Colonic mucosa (tissue), 4 donors: ENCODE measurements at places on chromosomes 6 and 20.

- no peak for DNase-seq
Measured at GRCh38 chr6:19444041-19444440, 393.1 kb upstream of the ID4 start.

GRCh38 chr6:159170999-159171712 is 2.0 kb downstream of the FNDC1 start:
- no peak for DNase-seq

DNA sequence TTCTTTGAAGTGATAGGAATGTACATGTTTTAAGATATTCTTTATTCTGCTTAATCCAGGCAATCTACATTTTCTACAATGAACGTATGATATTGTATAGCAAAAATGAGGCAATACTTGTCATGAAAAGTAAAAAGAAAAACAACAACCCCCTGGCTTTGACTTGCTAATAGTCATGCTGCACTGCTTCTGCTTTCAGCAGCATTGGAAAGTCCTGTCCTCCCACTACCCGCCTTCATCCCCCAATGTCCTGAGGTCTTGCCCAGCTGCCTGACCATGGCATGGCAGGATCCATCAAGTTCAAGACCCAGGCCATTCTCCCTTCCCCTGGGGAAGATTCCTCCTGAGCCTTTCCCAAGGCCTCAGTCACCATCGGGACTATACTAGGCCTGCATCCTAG is 156.5 kb downstream of the SH3BGRL2 start:
- DNase-seq, result no peak

GRCh38 chr6:67888886-67889681 is 746.0 kb upstream of the ADGRB3 start:
- no peak for DNase-seq

- no peak for DNase-seq
Measured at GRCh38 chr20:55031971-55032370, 556.6 kb downstream of the DOK5 start.
